Amniotic stem cell (primary cell): ENCODE measurements at places on chromosomes 5 and 9.

DNA sequence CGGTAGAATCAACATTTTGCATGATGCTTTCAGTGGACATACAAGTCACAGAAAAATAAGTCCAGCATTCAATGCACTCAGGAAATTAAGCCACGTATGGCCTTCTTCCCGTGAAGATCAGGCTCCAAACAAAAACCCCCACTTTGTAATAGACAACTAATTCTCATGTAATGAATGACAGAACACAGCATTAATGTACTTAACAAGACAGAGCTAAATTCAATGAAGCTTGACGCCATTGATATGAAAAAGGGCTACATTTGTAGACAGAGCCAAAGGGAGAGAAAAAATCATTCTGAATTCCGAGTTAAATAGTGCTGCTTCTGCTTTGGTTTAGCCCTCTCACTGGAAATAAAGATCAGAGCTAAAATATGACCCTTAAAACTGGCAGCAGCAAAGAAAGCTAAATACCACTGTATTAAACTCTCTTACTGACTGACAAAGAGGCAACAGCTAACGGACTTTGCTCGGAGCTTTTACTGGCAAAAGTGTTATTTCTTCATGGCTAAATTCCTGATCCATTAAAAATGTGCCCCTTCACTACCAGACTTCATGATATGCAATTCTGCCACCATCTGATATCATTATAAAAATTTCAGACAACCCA, 250.5 kb downstream of the BNC2 start:
- no peak for DNase-seq

GRCh38 chr9:98235126-98235525, 20.3 kb downstream of the TBC1D2 start:
- DNase-seq, result no peak

- no peak for DNase-seq
Observed at GRCh38 chr9:126438741-126439401, 112.2 kb downstream of the MVB12B start.

DNA sequence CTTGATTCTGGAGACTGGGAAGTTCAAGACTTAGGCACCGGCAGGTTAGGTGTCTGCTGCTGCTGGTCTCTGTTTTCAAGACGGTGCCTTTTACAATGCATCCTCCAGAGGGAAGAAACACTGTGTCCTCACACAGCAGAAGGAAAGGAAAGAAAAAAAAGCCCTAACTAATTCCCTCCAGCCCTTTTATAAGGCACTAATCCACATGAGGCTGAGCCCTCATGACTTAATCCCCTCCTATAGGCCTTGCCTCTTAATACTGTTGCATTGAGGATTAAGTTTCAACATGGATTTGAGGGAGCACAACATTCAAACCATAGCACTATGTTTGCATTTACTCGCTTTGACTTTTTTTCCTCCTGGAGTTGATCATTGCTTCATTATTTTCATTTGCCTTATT, 585.9 kb downstream of the TLR4 start:
- no peak for DNase-seq

GRCh38 chr5:35745660-35746059, 111.0 kb upstream of the IL7R start:
- no peak for DNase-seq
